Karpas-422 (cell line): ENCODE measurements at places on chromosomes 1 and 21. TPM values are rescaled to one million over a fixed set of nuclear protein-coding genes. Genes with fewer than 3 reads are reported as not detected.

DNA sequence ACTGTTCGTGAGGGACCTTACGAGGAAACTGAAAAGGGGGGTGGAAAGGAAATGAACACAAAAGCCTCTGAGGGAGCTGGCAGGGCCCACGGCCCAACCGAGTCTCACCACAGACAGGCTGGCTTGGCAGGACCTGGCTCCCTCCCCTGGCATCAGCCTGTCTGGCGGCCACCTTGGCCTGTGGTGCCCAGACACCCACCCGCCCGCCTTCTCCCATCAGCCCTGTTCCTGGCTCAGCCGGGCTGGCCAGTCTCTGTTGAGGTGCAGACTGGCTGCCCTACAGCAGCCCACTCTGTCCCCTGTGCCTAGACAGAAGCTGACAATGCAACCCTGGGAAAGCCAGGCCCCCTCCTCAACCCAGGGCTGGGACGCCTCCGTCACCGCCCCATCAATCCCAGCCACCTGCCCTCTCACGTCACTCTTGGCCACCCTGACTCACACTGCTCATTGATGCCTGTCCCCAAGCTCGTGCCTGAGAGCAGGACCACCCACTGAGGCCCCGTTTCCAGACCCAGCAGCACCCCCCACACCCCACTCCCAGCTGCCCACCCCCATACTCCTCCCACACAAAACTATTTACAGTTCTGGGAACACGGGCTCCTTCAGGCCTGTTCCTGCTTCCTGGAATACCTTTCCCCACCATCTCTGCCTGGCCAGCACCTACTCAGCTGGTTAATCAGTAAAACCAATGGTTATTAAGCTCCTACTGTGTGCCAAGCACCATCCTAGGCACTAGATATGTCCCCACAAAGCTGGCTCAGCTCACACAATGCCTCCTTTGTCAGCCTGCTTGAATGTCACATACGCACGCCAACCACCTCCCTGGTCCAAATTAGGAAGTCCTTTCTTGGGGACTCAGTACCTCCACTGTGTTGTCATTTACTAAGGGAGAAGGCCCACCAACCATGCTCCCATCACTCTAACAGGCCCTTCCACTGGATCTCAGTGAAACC lies 22.7 kb downstream of the SDC3 start:
- no peak for DNase-seq

Gene PCP4L1
- total RNA-seq, result 0.14 TPM in 1 of 2 replicates, not detected in the other

Gene KIAA0040
- 48.5 and 86.6 TPM in 2 replicates for total RNA-seq

- no peak for DNase-seq
Measured at GRCh38 chr1:53585129-53585528, 125.9 kb downstream of the DMRTB1 start.

DNA sequence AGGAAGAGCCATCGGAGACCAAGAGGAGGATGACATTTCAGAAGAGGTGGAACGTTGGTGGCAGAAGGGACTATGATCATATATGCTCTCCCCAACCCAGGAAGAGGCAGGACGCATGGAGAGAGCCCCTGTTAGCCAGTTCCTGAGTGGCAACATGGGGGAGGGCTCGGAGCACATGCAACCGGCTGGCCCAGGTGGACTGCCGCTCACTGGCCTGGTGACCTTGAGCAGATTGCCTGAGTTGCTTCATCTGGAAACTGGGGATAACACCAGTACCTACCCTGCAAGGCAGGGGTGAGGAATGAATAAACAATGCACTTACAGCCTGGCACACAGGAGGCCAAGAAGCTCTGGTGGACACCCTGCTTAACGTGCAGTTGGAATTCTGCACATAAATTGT lies 29.0 kb downstream of the SYT6 start:
- DNase-seq, result no peak

DNA sequence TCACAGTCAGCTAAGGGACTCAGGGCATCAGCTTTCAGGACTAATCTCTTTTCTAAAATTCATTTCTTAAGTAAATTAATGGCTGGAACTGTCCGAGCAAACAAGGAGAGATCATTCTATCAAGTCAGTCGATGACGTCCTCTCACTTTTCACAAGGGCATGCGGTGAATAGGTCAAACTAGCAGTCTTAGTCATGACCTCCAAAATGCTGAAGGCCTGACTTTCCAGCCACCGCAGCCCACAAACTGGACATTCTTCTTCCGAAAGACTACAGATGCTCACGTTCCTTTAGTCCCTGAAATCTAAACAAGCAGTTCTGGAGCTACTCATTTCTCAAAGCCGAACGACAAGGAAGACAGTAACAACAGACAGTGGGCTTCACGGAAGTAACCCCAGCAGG lies 127.9 kb downstream of the TIAM1 start:
- no peak for DNase-seq

Gene PYHIN1
- not detected in 2 replicates for total RNA-seq

Gene LCA5L
- total RNA-seq, result 0.25 TPM in 1 of 2 replicates, not detected in the other

DNA sequence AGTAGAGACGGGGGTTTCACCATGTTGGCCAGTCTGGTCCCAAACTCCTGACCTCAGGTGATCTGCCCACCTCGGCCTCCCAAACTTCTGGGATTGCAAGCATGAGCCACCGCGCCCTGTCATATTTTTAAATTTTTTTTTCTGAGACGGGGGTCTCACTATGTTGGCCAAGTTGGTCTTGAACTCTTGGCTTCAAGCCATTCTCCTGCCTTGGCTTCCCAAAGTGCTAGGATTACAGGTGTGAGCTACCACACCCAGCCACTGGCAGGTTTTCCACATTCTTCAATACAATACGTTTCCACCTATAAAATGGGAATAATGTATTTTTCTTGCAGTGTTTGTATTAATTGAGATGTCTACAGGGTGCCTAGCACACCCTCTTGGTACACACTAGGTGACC lies 3.4 kb upstream of the LEFTY1 start:
- DNase-seq, result no peak

- no peak for DNase-seq
Measured at GRCh38 chr1:183778045-183778444, 26.9 kb upstream of the RGL1 start.

GRCh38 chr1:200173097-200173618 lies 145.6 kb downstream of the NR5A2 start:
- no peak for DNase-seq

Gene KIF2C
- 26.7 and 33.9 TPM in 2 replicates for total RNA-seq

- no peak for DNase-seq
Measured at GRCh38 chr1:15758953-15759661, 512 bp downstream of the FBLIM1 start.

DNA sequence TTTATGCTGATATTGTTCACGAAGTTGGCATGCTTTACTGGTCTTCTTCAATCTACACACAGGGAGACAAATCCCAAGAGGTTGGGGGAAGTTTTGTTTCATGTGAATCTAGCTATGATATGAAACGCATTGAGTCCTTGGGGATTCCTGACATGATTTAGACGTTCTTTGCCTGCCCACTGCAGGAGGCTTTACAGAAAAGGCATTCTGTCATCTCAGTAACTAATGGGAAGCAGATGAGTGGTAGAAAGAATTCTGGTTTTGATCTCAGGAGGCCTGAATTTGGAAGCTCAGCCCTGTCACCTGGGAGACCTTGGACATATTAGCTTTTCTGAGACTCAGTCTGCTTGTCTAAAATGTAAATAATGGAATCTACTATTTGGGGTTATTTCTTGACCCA lies 383.0 kb upstream of the NFIA start:
- no peak for DNase-seq

Gene CIART
- total RNA-seq, result 4.1 and 4.9 TPM in 2 replicates
